ENCODE measurements at places on chromosomes 1 and 21.
A peak's percentile ranks its signal among the peaks of the same experiment; 100 is the strongest.

- DNase-seq: no peak
These were observed 18.2 kb upstream of the IFI6 start for GRCh38 chr1:27690183-27690582.

DNA sequence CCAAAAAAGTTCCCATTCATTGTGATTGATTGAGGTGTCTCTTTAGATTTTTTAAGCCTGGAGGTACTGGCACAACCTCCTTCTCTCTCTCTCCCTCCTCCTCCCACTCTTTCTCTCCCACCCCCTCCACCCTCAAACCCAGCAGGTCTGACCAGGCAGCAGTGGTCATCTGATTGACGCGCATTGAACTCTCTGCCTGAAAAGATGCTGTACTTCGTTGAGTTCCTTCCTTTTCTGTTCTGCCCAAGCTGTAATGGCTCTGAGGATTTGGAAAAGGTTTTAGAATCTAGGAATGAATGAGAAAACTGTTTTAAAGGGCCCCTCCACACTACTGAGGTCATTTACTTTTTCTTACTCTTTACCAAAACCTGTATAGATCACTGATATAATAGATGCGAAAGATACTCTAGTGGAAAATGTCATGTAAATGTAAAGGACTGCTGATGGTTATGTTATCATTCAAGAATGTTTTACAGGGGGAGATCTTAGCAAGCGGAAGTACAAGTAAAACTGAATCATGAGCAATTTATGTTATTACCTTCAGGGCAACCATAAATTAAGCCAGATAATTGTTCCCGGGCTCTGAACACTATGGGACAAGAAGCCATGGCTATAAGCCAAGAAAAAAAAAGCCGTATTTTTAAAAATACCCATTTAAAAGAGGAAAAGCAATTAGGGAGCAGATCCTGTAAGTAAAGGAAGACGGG is 25.2 kb upstream of the DYRK1A start:
- DNase-seq: no peak

DNA sequence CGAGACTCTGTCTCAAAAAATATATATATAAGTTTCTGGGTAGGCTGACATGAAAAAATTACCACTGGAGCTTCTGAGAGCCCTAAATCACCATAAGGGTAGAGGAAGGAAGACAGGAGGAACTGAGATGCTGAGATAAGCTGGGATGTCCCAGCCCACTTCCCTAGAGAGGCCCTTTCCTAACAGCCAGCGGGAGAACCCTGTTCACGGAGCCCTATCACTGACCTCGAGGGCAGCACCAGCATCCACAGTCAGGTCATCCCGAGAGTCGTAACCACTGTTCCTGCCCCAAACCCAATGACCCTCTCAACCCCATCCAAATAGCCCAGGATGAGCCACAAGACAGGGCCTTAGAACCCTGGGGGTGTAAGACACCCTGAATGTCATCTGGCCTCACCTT is 77.5 kb downstream of the CD34 start:
- no peak for DNase-seq

GRCh38 chr1:25724201-25724600 is 75.8 kb upstream of the SELENON start:
- no peak for DNase-seq

GRCh38 chr1:226702318-226702956 is 36.6 kb downstream of the ITPKB start:
- no peak for DNase-seq

GRCh38 chr1:244030481-244031040 is 20.5 kb upstream of the ZBTB18 start:
- DNase-seq: no peak

GRCh38 chr1:39871796-39872195 is 11.5 kb downstream of the TRIT1 start:
- DNase-seq: no peak

GRCh38 chr1:85371021-85371420 is 93.9 kb downstream of the DDAH1 start:
- DNase-seq: no peak

- no peak for DNase-seq
These were observed 25.0 kb upstream of the PHTF1 start for GRCh38 chr1:113784104-113784779.

- no peak for DNase-seq
These were observed 3.6 kb upstream of the MATN1 start for GRCh38 chr1:30726773-30727684.

DNA sequence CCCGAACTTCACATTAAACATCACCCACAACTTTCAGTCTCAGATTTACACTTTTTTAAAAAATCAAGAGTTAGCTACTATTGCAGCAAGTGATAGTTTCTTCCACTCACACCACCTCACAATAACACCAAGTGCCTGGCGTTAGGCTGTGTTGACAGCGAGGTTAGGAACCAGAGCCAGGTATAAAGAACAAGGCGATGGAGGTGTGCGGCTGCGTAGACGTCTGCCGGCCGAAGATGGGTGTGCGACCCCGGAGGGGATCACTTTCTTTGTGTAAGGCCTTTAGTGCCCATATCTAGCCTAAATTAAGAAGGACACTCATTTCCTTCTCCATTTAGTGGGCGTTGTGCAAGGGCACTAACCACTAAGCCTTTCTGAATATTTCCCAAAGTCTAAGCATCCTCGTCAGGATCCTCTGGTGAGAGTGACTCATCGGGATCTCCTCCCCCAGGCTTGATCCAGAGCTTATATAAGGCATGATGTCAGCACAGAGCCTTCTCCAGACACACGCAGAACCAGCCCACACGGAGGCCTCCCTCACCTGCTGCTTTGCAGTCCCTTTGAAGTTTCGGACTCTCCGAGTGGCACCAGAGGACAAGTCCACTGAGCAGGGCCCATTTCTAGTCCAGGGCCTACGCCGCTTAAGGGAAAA is 11.8 kb downstream of the NHLH2 start:
- no peak for DNase-seq

GRCh38 chr1:43423672-43424550 is 29.8 kb downstream of the HYI start:
- DNase-seq: no peak

DNA sequence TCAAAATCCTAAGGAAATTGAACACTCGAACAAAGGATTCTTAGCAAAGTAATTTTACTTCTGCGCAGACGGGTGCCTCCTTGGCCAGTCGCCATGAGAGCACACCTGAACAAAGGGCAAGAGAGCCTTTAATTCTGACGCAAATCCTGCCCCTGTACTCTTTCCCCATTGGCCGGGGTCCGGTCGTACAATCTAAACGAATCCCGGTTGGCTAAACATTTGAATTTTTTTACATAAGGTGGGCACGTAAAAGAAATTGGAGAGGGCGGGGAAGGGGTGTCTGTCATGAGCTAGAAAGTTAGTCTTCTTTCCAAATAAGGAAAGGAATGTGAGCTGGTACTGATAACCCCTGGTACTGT is 8.2 kb upstream of the IL22RA1 start:
- DNase-seq: no peak

- DNase-seq: no peak
These were observed 62.1 kb downstream of the EYA3 start for GRCh38 chr1:28026329-28026728.

- no peak for DNase-seq
These were observed 3.3 kb downstream of the AMPD2 start for GRCh38 chr1:109622895-109623294.

DNA sequence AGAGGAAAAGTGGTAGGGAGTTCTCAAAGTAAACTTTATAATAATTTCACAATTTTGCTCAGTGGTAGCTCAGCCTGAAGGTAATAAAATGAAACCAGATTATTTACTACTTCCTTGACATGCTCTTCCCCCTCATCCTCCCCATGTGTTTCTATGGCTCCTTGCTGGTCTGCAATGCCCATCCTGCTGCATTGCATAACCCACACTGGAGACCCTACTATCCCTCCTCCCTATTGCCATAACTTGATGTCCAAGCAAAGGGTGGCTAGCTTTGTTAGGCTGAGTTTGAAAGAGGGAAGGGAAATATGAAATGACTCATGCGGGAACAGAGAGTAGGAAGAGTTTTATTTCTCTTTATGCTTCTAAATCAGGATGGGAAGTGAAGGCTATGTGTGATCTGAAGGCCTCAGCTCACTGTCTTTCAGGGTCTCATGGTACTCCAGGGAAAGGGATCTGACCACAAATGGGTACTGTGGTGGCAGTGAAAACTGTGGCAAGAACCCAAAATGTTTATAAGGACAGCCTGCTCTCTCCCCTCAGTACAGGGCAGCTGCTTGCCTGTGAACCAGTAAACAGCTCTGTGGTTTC is 36.4 kb upstream of the HSD17B7 start:
- DNase-seq: no peak

- no peak for DNase-seq
These were observed 13.7 kb upstream of the BEND5 start for GRCh38 chr1:48790397-48790796.

DNA sequence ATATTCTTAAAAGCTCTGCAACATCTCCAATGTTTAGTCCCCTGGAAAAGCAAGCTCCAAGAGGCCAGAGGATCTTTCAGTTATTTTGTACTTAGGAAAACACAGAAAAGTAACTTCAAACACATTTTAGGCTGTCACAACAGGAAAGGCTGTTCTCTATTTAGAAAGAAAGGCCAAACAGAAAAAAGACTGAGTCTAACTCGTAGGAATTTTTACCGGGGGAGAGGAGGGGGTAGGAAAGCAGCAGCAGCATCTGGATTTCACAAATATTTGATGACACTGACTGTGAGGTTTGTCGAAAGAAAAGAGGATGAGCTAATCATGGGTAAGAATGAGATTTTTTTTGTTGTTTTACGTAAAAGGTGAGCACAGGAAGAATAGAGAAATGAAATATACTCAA is 107.1 kb downstream of the EIF4G3 start:
- no peak for DNase-seq

GRCh38 chr1:76090283-76091203 is 16.0 kb downstream of the ST6GALNAC3 start:
- DNase-seq: no peak

DNA sequence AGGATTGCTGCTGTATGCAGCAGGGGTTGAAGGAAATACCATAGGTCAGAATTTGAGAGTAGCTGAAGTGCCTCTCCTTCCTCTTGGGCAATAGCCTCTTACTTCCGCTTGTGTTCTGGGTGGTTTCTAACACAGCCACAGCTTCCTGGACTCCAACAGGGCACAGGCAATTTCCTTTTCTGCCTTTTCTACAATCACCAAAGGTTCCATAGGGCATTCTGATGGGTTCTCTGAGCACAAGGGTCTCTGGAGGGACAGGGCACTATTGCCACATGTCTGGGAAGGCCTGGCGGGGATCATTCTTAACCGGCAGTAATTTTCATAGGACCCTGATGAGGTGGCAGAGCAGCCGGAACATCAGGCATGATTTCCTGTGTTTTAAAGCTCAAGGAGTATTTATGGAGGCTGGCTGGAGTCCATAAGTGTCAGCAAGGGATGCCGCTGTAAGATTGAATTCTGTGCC is 5.5 kb upstream of the AGTRAP start:
- DNase-seq: peak; percentile 27

DNA sequence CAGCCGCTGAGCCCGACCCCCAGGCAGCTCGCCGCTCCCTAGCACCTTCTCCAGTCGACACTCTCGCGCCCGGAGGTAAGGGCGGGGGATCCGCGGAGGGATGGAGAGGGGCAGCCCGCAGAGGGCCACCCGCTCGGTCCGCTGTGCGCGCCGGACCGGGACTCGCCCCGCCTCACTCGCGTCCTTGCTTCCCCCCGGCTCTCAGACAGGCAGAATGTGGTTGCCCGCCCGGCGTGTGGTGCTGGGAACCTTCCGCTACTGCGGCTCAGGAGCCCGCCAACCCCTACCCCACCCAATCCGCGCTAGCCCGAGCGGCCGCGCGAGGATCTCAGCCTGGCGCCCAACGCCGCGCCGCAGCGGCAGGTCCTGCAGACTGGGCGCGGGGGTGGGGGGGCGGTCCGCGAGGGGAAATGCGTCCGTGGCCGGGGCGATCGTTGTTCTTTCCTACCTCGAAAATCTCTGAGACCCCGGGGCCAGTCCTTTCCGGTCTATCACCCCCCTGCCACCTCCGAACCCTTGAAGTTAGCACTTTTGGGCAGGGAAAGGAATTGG is 404 bp downstream of the LRRC8C start:
- DNase-seq: peak; percentile 40

DNA sequence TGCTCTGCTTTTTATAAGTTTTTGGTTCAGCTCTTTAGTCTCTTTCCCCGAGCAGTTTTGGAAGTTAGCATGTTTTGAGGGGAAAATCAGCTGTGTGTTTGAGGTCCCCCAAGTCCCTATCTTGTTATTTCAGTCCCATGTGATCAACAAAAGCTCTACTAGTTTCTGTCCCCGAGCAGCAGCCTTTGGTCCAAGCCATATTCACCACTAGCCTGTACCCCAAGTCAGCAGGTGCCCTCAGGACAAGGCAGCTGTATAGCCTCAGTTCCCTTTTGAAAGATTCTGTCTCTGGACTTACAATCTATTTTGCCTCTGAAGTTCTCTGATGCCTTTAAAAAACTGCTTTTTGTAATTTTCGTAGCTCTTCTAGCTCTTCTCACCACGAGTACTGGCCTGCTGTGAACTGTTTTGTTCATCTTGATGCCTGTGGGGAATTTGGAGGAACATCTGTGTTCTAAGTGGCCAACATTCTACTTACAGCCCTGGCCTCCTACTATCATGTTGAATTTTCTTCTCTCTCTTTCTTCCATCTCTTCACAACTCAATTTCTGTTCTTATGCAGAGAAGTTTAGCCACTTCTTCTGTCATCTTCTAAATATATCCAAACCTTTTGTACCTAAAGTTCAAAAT is 16.7 kb downstream of the UAP1 start:
- no peak for DNase-seq

DNA sequence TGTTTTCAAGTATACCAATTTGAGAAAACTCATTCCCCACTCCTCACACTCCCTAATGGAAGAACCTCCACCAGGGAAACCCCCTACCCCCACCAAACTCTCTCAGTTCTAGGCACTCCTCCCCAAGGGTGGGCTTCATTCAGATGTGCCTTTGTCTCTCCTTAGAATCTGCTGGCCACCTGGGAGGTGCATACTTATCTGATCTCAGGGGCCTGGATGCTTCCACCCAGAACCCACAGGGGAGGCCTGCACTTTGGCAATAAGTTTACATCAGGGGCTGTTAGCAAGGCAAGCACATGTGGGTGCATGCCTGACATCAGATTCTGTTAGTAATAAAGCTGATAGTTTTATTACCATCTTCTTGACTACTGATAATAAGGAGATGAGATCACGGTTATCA is 32.5 kb upstream of the SLAMF9 start:
- DNase-seq: no peak

DNA sequence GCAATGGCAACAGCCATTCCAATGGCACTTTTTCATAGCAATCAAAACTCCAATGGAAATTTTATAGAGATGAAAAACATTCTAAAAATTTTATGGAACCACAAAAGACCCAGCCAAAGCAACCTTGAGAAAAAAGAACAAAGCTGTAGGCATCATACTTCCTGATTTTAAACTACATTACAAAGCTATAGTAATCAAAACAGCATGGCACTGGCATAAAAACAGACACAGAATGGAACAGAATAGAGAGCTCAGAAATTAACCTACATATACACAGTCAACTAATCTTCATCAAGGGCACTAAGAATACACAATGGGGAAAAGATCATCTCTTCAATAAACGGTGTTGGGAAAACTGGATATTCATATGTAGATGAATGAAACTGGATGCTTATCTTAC is 401.5 kb downstream of the NPHP4 start:
- no peak for DNase-seq

GRCh38 chr1:12244078-12244477 is 14.2 kb downstream of the VPS13D start:
- DNase-seq: no peak

- no peak for DNase-seq
These were observed 31.0 kb upstream of the PPP1R15B start for GRCh38 chr1:204442376-204443259.

All from stimulated activated CD8-positive, alpha-beta memory T cell treated with anti-CD3 and anti-CD28 coated beads, Interleukin-7, amount 100 ng/mL, for 4 hours (primary cell).